ENCODE measurements at places on chromosomes 2 and 18.

DNA sequence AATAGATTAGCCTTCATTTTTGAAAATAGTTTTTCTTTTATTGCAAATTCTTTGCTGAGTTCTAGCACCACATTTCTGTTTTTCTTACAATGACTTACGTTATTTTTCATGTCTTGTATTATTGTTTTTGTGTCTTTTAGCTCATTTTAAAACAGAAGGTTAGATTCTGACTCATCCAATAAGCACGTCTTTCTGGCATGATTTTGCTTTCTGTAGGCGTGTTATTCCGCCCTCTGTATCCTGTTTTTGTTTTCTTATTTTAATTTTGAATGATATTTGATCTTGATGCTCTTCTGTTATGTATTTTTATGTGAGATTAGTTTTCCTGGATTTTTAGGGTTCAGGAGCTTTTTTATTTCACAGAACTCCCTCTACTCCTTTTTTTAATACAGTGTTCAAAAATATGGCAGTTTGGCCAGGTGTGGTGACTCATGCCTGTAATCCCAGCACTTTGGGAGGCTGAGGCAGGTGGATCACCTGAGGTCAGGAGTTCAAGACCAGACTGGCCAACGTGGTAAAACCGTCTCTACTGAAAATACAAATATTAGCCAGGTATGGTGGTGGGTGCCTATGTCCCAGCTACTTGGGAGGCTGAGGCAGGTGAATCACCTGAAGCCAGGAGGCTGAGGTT lies 145.0 kb downstream of the CLIP4 start:
- peak; percentile 19 for DNase-seq

GRCh38 chr2:203959672-203960071 lies 23.1 kb downstream of the ICOS start:
- no peak for DNase-seq

GRCh38 chr2:156539086-156539860 lies 103.1 kb downstream of the GPD2 start:
- DNase-seq = peak; percentile 4

- DNase-seq = no peak
Measured at GRCh38 chr2:74149247-74149525, 1.5 kb upstream of the BOLA3 start.

DNA sequence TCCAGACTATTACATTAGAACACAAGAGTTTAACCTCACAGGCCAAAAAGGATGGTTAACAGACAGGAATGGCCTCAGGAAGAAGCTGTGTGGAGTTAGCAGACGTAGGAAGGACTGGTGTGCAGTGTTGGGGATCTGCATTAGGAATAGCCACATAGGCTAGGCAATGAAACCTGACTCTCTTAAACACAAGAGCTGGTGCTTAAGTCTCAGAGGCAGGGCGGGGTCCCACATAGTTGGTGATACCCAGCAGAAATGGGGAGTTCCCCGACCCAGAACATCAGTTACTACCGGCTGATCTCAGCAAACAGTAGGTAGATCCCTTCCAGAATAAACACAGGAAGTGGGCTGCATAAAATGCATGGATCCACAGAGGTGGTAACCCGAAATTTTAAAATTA lies 64.1 kb downstream of the CCDC93 start:
- no peak for DNase-seq

Data from fibroblast of upper back skin (primary cell).